ENCODE measurements at places on chromosomes 5 and 9.

DNA sequence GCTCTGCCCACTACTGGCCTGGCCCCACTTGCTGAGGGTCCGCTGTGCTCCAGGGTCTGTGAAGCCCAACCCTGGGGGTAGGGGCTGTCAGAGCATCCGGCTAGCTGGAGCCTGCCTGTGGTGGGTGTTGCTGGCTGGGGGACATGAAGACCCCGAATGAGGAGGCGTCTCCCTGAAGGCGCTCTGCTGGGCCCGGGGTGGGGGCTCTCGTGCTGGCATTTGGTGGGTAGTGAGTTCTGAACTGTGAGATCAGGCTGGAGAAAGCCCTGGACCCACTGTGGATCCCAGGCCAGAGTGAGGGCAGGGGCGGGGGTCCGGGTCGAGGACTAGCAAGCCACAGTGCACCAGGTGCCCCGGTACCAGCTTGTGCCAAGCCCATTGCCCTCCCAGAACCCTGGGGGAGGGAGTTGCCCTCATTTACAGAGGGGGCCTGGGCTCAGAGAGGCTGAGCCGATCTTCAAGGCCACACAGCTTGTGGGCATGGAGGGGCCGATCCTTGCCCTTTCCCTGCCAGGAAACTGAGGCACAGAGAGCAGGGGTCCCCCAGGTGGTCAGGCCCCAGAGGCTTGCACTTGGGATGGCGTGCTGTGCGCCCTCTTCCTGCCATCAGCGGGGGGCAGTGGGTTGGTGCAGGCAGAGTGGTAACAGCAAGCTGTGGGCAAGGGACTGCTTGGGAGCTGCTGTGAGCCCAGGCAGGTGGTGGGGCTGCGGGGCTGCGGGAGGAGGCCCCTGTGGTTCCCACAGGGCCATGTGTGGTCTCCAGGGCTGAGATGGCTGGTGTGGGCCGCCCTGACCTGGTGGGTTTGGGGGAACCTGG lies 15.9 kb downstream of the RXRA start:
- no peak for DNase-seq

- DNase-seq = no peak
Observed at GRCh38 chr9:16705111-16705604, 165.3 kb downstream of the BNC2 start.

DNA sequence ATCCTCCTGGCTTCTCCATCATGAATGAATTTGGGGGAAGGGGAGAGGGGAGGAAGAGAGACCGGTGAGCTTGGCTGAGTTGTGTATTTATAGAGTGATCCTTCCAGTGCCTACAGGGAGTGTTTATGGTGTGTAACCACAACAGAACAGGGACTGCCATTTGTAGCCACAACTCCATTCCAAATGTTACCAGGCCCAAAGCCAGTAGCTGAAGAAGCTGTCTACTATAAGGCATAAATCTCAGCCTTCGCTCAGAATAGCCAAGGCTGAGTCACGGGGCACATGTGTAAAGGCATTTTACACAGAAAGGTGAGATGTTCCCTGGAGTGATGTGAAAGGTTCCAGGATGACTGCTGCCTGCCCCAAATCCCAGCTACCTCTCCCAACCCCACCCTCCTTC lies 2.5 kb downstream of the TMEM252 start:
- DNase-seq = no peak

GRCh38 chr5:164353155-164353554 lies 847.7 kb downstream of the MAT2B start:
- DNase-seq = no peak

DNA sequence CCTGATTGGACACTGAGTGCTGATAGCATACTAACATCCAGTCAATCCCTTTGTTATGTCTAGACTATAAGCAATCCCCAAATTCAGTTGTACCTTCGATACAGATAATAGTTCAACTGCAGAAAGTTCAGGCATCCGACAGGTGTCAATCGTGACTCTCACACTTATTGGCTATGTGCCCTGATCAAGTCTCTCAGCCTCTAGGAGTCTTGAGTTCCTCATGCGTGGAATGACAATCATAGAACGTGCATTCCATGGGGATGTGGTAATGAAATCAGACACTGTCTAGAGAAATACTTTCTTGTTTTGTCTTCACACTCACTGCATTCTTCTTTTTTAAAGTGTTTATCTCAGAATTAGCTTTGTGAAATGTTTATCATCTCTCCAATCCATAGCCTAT lies 4.8 kb downstream of the ANKRD34B start:
- DNase-seq = no peak

DNA sequence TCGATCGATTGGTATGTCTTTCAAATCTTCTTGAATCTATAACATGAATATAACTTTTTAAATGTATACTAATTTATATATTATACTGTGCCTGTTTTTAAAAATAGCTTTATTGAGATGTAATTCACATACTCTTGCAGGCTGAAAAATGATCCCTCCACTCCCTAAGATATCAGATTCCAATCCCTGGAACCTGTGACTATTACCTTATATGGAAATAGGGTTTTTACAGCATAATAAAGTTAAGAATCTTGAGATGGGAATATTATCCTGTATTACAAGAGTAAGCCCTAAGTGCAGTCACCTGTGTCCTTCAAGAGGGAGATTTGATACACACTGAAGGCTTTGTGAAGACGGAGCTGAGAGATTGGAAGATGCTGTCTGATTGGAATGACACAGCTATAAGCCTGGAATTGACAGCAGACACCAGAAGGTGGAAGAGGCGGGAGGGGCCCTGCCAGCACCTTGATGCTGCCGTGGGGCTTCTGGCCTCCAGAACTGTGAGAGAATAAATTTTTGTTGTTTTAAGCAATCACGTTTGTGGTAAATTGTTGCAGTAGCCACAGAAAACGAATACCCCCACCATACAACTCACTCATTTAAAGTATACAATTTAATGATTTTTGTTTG lies 161.3 kb downstream of the RMI1 start:
- no peak for DNase-seq

- DNase-seq = no peak
Observed at GRCh38 chr5:1387059-1387755, 42.3 kb upstream of the CLPTM1L start.

GRCh38 chr5:181170996-181171395 lies 23.6 kb downstream of the OR2V2 start:
- DNase-seq = no peak

DNA sequence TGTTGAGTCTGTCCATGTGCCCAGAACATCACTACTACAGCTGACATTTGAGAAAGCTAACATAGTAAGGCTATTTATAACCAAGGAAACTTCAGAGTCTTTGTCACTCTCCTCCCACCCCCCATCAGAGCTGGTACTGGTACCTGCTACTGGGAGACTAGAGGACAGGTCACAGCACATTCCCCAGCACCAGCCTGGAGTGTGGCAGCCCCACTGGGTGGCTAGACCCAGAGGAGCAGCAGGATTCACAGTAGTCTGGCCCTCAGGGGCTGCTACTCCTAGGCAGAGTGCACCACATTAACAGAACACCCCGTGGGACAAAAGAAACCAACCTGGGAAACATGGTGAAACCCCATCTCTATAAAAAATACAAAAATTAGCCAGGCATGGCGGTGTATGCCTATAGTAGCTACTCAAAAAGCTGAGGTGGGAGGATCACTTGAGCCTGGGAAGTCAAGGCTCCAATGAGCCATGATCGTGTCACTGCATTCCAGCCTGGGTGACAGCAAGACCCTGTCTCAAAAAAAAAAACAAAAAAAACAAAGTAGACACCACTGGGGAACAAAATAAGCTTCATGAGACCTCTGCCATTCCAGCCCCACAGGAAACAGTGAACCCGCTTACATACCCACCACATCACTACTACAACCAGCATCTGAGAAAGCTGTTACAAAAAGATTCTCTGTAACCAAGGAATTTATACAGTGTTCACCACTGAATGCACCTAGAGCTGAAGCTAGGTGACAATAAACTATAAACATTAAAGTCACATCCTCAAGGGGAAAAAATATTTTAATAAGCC lies 26.3 kb upstream of the PTGER4 start:
- no peak for DNase-seq

DNA sequence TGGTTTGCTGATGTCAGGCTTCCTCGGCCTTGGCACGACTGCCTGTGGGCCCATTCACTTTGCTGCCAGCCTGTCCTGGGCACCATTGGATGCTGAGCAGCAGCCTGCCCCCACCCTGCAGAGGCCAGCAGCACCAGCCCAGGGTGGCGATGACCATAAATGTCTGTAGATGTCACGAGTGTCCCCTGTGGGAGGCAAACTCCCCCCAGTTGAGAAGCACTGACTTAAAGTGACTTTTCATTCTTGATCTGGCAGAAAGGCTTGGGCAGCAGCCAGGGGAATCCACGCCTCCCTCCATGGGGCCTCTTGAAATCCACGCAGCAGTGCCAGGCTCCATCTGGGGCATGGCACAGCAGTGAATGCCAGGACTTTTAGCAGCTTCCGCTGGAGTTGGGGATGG lies 21.8 kb downstream of the IRX4 start:
- no peak for DNase-seq

DNA sequence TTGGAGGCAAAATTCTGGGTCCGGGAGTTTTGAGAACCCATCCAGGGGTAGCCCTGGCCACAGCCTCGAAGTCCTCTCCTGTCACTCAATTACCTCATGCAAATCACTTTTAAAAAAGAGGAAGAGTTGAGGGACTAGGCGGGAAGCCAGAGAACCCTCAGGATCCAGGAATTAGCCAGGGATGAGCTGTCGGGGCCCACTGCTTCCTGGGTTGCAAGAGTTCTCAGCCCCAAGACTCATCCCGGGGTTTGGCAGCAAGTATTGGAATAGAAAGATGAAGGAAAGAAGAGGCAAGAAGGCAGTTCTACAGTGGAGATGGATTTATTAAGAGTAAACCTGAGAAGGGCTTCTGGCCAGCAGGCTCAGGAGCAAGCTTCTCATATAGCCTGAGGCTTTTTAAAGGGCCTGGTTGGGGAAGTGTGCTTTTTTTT lies 25.6 kb downstream of the C9orf50 start:
- DNase-seq = no peak

- DNase-seq = peak; percentile 48
Observed at GRCh38 chr5:110916381-110917049, 155.0 kb upstream of the TSLP start.

GRCh38 chr9:89431930-89432725 lies 65.8 kb downstream of the SEMA4D start:
- no peak for DNase-seq

DNA sequence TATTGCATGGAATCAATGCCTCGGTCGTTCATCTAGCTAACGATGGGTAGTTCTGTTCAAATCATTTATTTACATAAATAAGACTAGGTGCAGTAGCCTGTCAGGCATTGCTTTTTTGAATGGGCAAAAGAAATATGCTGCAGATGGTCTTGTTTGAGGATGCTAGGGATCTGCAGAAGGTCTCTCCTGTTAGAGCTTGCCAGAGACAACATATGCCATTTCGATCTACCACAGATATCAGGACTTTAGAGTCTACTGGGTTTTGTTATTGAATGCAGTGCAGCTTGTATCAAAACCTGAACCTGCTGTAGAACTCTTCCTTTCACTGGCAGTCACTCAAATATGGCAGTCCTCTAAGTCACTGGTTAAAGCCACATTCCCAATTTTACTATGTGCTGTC lies 381.1 kb upstream of the CDH10 start:
- no peak for DNase-seq

- no peak for DNase-seq
Observed at GRCh38 chr5:97836816-97837215, 653.8 kb upstream of the RIOK2 start.

DNA sequence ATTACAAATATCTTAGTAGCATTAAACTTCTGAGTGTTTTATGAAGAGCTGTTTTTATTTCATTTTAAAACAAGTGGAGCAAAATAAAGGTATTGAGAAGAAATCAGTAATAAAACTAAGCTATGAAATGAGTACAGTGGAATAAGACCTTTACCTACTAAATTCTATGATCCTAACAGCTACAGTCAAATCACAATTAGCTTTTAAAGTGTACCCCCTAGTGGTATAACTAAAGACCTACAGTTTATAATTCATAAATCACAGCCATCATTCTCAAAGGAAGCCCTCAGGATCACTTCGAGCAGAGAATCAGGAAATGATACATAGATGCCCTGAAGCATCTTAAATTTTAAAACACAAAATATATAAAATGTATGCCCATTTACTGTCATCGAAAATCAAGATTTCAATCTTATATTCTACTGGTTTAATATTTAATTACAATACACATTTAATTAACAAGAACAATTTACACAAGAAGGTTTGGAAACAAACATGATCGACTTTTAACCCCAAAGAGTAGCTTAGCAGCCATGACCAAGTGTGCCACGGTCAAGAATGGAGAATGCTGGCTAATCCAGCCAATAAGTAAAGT lies 12.3 kb downstream of the CCNH start:
- DNase-seq = no peak

DNA sequence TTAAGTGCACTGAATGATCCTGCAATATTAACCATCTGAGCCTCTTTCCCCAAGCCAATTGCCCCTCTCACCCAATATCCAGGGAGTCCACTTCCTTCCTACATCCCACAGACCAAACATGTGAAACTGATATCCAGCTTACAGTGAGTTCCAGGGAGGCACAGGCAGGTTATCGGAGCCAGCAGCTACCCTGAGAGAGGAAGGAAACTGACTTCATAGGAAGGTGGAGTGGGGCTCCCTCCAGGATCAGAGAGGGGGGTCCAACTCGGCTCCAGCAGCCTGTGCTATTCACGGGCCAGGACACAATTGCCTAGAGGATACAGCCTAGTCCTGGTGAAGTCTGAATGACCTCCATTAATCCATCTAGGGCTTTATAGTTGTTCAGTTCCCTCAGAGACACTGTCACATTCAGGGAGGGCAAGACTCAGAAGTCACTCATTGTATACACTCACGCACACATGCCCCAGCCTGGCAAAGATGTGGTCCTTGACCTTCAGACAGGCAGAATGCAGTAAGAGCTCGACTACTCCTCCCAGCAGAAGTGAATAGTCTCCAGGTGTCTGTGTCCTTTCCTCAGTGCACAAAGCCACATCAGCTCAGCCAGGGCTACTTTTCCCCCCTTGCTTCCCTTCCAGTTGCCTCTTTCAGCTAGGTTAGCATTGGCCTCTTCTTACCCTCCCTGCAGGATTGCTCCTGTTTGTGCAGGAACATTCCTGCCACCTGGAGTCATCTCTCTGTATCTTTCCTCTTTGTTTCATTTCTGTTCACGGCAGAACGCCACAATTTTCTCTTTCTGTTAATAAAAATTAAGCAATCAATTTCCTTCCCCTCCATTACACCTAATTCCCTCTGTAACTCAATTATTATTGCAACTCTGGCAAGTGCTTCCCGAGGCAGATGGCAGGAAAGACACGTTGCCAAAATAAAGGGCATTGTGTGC lies 501.7 kb downstream of the ARHGEF28 start:
- DNase-seq = no peak

- DNase-seq = no peak
Observed at GRCh38 chr9:77648234-77649108, at the start of gene GNA14. Gene GNA14 (minus strand): TSS chr9:77648322. CDS start chr9:77647793, 529 bp downstream.

DNA sequence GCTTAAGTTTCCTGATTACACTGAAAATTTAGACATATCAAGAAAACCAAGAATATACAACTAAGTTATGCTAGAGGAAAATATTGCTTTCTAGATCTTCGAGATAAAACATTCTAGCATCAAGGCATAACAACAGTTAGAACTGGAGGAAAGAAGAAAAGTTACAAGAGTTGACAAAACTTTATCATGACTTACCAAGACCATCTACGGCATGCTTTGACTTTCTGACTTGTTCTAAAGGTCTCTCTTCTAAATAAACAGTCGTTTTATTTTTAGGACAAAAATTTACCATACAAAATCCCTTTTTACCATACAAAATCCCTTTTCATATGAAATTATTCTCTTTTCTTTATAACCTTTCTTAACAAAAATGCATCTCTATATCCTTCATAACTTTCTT lies 1110.1 kb upstream of the CDH10 start:
- DNase-seq = no peak

GRCh38 chr5:33737697-33738096 lies 154.1 kb downstream of the ADAMTS12 start:
- DNase-seq = no peak

- no peak for DNase-seq
Observed at GRCh38 chr9:96305171-96305570, 3.2 kb upstream of the HSD17B3 start.

Data from epithelial cell of prostate (primary cell).